Kidney epithelial cell (primary cell): ENCODE measurements at places on chromosomes 2 and 18. TPM values are rescaled to one million over a fixed set of nuclear protein-coding genes. Genes with fewer than 3 reads are reported as not detected.

DNA sequence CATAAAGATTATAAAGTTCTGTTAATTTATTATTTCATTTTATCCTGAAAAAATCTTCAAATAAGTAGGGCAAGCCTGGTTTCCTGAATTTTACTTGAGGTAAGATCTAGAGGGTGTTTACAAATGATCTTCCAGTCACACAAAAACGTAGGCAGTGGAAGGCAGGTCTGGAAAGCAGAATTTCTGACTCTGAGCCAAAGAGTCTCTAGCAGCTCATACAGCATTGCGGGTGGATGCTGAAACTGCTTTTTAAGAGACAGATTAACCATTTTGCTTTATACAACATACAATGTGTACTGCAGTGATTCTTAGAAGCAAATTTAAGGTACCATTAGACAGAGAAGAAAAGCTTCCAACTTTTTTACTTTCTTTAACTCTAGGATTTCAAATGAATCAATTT is 117.0 kb downstream of the FTCDNL1 start:
- DNase-seq, result no peak

CKAP2L gene
- 2.5 and 5.6 TPM in 2 replicates for total RNA-seq

- no peak for DNase-seq
These were observed 54.8 kb upstream of the LPIN2 start for GRCh38 chr18:3067722-3068121.

GRCh38 chr2:203498161-203498560 is 36.9 kb downstream of the RAPH1 start:
- DNase-seq, result peak; percentile 34

- DNase-seq, result no peak
These were observed 16.1 kb downstream of the TMEM247 start for GRCh38 chr2:46495231-46496030.

- DNase-seq, result no peak
These were observed 202.4 kb upstream of the ZSWIM2 start for GRCh38 chr2:187051350-187051749.

- no peak for DNase-seq
These were observed 103.7 kb downstream of the CTAGE1 start for GRCh38 chr18:22314001-22314400.

DNA sequence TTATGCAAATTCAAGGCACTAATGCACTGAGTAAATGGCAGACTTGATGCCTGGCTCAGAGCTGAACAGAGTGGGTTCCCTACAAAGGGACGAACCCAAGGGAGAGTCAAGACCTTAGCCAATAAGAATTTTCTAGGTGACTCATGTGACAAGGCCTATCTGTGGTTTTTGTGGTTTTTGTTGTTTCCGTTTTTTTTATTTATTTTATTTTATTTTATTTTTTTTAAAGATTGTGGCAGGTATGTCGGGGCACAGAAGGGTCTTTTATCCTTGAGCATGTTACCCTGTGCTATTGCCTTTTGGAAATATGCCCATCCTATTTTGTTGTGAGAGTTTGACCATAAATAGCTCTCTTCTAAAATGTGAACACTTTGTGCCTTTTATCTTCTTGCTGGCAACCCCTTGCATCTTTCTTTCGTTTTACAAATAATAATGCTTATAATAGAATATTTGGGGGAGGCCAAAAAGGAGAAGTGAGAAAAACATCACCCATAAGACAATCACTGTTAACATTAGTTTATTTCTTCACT is 113.4 kb upstream of the AQP4 start:
- DNase-seq, result no peak

DNA sequence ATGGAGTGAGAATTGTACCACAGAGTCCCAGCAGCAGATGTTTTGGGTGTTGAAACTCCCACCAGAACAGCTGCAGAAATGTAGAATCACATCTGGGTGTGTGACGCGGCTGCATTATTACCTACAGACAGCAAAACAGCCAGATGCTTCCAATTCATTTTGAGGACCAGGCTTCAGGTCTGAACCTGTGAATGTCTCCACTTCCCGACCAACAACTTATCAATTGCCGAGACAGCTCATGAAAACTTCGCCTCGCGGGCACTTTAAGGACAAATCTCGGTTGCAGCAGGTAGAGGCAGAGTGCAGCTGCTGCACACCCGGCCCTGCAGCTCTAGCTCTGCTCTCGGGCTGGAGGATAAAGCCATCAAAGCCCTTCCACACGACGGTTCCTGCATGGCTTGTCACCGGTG is 202.0 kb downstream of the HRH4 start:
- no peak for DNase-seq

GRCh38 chr2:56582570-56582969 is 398.8 kb downstream of the CCDC85A start:
- DNase-seq, result no peak

DNA sequence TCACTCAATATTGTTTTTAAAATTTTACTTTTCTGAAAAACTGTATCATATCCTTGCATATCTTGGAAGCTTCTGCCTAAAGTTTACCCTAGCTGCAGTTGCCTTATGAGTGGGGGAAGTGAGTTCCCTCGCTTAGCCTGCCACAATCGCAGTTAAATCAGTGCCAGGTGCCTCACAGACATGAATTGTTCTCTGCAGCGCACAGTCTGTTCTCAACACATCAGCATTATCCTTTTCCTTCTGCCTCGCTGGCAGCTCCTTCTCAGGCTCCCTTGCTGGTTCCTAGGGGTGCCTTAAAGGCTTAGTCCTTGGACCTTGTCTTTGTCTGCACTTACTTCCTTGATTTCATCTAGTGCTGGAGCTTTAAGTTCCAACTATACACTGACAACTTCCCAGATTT is 132.8 kb downstream of the TTC27 start:
- DNase-seq, result no peak

DNA sequence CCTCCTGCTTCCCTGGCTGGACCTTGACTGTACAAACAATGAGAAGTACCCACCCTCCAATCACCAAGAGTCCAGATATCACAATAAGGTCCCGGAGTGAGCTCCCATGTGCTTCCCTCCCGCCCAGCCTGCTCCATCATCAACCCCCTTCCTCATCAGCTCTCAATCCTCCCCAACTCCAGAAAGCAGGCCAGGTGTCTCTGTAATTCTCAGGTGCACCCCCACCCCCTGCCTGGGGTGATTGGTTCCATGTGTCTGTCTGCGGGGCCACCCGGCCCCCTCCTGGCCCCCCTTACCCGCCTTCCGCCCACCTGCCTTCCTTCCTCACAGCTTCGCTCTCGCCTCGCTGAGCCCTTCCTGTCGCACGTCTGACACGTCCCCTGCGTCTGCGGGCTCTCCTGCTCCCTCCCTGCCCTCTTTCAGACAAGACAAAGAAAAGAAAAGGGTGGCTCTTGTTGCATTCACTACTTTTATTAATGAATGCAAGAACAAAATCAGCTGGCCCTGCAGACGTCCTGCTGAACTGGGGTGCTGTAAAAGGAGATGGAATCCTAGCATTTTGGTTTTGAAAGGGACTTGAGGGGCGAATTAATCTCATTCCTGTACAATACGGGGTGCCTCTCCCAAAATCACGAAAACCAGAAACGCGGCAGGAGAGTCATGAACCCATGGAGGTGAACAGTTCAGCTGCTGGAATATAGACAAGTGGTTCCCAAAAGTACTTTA is 26.5 kb upstream of the IGFBP2 start:
- DNase-seq, result no peak

- peak; percentile 18 for DNase-seq
These were observed 132.6 kb downstream of the MAP2 start for GRCh38 chr2:209556354-209556961.

GTF2A1L gene
- total RNA-seq, result 0.67 TPM in 1 of 2 replicates, not detected in the other

- no peak for DNase-seq
These were observed 75.0 kb downstream of the TNS1 start for GRCh38 chr2:217927601-217928323.

- DNase-seq, result no peak
These were observed 676.5 kb upstream of the FSHR start for GRCh38 chr2:49830846-49831245.
